ENCODE measurements at places on chromosomes 6 and 20. TPM values are rescaled to one million over a fixed set of nuclear protein-coding genes. Genes with fewer than 3 reads are reported as not detected.

- DNase-seq: no peak
Observed at GRCh38 chr20:60295214-60295613, 337.0 kb downstream of the CDH26 start.

DNA sequence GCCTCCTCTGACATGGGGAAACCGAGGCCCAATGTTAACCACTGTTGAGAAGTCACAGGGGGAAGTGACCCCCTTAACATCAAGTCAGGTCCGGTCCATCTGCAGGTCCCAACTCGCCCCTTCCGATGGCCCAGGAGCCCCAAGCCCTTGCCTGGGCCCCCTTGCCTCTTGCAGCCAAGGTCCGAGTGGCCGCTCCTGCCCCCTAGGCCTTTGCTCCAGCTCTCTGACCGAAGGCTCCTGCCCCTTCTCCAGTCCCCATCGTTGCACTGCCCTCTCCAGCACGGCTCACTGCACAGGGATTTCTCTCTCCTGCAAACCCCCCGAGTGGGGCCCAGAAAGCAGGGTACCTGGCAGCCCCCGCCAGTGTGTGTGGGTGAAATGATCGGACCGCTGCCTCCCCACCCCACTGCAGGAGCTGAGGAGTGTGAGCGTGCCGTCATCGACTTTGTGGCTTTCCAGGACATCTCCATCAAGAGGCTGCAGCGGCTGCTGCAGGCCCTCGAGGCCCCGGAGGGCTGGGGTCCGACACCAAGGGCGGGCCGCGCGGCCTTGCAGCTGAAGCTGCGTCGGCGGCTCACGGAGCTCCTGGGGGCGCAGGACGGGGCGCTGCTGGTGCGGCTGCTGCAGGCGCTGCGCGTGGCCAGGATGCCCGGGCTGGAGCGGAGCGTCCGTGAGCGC, 1.6 kb downstream of the TNFRSF6B start:
- DNase-seq: no peak

- DNase-seq: no peak
Observed at GRCh38 chr6:12958052-12958706, 241.6 kb downstream of the PHACTR1 start.

The C2 gene
- total RNA-seq: 4.1 TPM

GRCh38 chr20:49824206-49824605, 11.6 kb downstream of the SLC9A8 start:
- DNase-seq: no peak

- no peak for DNase-seq
Observed at GRCh38 chr6:14406614-14407331, 289.2 kb downstream of the CD83 start.

The HTR1B gene
- total RNA-seq: 0.55 TPM

GRCh38 chr20:35991142-35991771, 22.9 kb downstream of the CNBD2 start:
- DNase-seq: no peak

GRCh38 chr6:32460528-32460927, 20.8 kb downstream of the HLA-DRA start:
- DNase-seq: no peak
